ENCODE measurements at places on chromosomes 4 and X. TPM values are rescaled to one million over a fixed set of nuclear protein-coding genes. Genes with fewer than 3 reads are reported as not detected.

DNAAF6 gene
- total RNA-seq: not detected

PITX2 gene
- 0.77 TPM for total RNA-seq

DNA sequence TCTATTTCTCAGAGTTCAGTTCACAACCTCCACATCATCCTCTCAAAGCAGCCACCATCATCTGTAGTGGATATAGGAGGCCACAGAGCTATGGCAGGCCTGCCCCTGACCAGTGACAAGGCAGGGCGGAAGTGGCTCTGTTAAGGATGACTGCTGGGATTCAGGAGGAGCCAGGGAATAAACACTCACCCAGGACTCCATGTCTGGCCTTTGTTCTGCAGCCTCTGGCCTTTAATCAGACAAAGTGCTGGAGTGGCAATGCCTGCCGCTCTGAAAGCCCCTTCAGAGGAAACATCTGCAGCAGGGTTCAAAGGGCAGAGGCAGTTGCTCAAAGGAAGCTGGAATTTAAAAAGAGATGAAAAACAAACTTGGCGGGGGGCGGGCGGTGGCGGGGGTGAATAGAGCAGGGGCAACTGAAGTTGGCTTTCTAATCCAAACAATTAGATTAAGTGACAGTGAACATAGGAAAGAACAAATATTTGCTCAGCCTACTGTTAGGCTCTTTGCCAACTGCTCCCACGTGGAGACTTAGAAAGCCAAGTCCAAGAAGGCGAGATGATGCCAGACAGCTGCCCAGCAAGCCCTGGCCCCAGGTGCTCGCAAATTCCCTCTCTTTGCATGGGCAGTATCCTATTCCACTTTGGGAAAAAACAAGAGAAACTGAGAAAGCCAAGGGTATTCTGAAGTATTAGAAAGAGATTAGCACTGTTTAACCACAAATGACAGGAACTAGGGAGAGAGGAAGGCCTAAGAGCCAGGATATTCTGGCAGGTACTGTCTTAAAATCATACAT, 5.5 kb downstream of the MPP1 start:
- peak; percentile 12 for DNase-seq
- H3K4me3 ChIP-seq: peak overlapping the region; percentile 35
- no peaks in the 10 kb centered on the region for H3K36me3 ChIP-seq
- H3K4me1 ChIP-seq: peaks cover 29% of the 10 kb centered on the region

DNA sequence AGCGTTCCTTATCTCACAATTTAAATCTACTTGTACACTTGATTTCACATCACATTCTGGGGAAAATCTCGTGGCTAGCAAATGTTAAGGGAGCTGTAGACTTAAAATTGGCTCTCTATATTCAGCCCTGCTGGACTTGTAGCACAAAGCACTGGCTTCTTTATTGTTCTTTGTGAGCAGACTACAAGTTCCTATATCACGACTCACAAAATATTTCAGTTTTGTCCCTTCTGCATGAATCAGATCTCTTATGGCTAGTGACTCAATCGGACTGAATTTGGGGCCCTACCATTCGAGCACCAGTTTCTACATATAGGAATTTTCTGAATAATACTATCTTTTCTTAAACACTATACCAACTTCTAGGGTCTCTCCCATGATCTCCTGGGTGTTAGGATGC, 390.1 kb downstream of the ADAM29 start:
- H3K27me3 ChIP-seq: no peaks in the 10 kb centered on the region
- H3K36me3 ChIP-seq: no peaks in the 10 kb centered on the region
- H3K4me3 ChIP-seq: no peak overlapping the region
- H3K4me1 ChIP-seq: peaks cover 13% of the 10 kb centered on the region

IL13RA1 gene
- 10.2 TPM for total RNA-seq

- H3K36me3 ChIP-seq: peaks cover 4% of the 10 kb centered on the region
- no peak overlapping the region for H3K27ac ChIP-seq
- DNase-seq: no peak
Observed at GRCh38 chr4:77538144-77538543, 67.5 kb upstream of the CXCL13 start.

HHIP gene
- 1.3 TPM for total RNA-seq

PAGE4 gene
- total RNA-seq: not detected

- DNase-seq: no peak
- peaks cover 7% of the 10 kb centered on the region for H3K36me3 ChIP-seq
- no peak overlapping the region for H3K27ac ChIP-seq
- H3K4me3 ChIP-seq: no peak overlapping the region
Observed at GRCh38 chr4:99029018-99029735, 33.7 kb downstream of the METAP1 start.

GRCh38 chr4:161629694-161630441, 533.9 kb downstream of the FSTL5 start:
- H3K27ac ChIP-seq: no peak overlapping the region
- no peak overlapping the region for H3K4me3 ChIP-seq
- DNase-seq: no peak
- H3K36me3 ChIP-seq: no peaks in the 10 kb centered on the region
- no peaks in the 10 kb centered on the region for H3K4me1 ChIP-seq

FMR1NB gene
- not detected for total RNA-seq

CLNK gene
- total RNA-seq: not detected

DNA sequence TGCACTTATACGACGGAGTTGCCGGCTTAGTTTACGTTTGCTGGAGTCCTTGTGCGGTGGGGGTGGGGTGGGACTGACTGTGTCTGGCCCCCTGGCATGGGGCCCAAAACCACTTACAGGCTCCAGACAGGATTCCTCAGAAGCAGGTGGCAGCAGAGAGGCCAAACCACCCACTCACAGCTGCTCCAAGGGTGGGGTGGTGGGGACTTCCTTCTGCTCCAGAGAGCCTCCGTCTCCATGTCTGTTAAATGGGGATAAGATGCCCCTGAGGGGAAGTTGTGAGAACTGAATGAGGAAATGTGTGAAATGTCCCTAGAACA, 36.7 kb downstream of the PSAPL1 start:
- peaks cover 7% of the 10 kb centered on the region for H3K36me3 ChIP-seq
- H3K4me3 ChIP-seq: no peak overlapping the region
- peaks cover 62% of the 10 kb centered on the region for H3K27me3 ChIP-seq
- no peak for DNase-seq
- no peak overlapping the region for H3K27ac ChIP-seq
- peaks cover 43% of the 10 kb centered on the region for H3K4me1 ChIP-seq

USP26 gene
- total RNA-seq: not detected

Measured in neural crest cell (in vitro differentiated cells).